ENCODE measurements at places on chromosomes 2 and 18. TPM values are rescaled to one million over a fixed set of nuclear protein-coding genes. Genes with fewer than 3 reads are reported as not detected.

The STAT4 gene
- 5.8 TPM for total RNA-seq

The HOXD12 gene
- total RNA-seq = not detected

The UGT1A8 gene
- total RNA-seq = not detected

The LOXHD1 gene
- 2.9 TPM for total RNA-seq

The TMEM178A gene
- total RNA-seq = 3.2 TPM

The SCYGR1 gene
- total RNA-seq = not detected

The NLRC4 gene
- 24.4 TPM for total RNA-seq

The TTN gene
- total RNA-seq = 40.3 TPM

The ANKZF1 gene
- 46.1 TPM for total RNA-seq

The PHLPP1 gene
- total RNA-seq = 12.6 TPM

The TGIF1 gene
- 45.8 TPM for total RNA-seq

The SP5 gene
- 1.9 TPM for total RNA-seq

The PID1 gene
- total RNA-seq = 48.0 TPM

The SIX2 gene
- 0.38 TPM for total RNA-seq

The PLEK gene
- total RNA-seq = 42.1 TPM

The C2orf15 gene
- 1.5 TPM for total RNA-seq

The GRB14 gene
- 4.6 TPM for total RNA-seq

The UCN gene
- 4.0 TPM for total RNA-seq

The COLEC12 gene
- 79.2 TPM for total RNA-seq

The TPRKB gene
- total RNA-seq = 17.3 TPM

The WNT6 gene
- total RNA-seq = 0.44 TPM

The CDH2 gene
- total RNA-seq = 0.68 TPM

The RAB6C gene
- not detected for total RNA-seq
